ENCODE measurements at places on chromosomes 2 and 18.

GRCh38 chr2:118925476-118925875 is 16.5 kb upstream of the MARCO start:
- DNase-seq = no peak

GRCh38 chr2:98757904-98758421 is 27.0 kb upstream of the MGAT4A start:
- peak; percentile 36 for DNase-seq

DNA sequence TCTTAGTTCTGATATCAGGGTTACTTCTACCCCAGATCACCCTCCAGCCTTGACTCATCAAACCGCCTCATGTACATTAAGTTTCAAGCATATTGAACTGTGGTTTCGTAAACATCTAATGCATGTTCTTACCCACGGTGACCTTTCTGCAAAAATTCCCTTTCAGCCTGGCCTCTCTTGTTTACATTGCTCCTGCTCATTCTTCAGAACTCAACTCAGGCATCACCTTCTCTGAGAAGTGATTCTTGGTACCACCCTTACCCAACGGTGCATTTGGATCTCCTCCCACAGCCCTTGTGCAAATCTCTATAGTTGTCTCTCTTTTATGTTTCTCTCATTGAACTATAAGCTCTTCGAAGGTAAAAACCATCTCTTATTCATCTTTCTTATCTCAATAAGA is 503.1 kb upstream of the PKDCC start:
- DNase-seq = no peak

GRCh38 chr18:55587418-55588110 is 428 bp downstream of the TCF4 start:
- DNase-seq = no peak

GRCh38 chr2:39243469-39244123 is at the start of gene CDKL4:
CDKL4 (minus strand) TSS chr2:39243970.
- DNase-seq = no peak

GRCh38 chr2:182186132-182186735 is 200.6 kb downstream of the PPP1R1C start:
- DNase-seq = no peak

GRCh38 chr2:206230060-206230762 is 44.3 kb upstream of the ZDBF2 start:
- DNase-seq = no peak

GRCh38 chr2:157244691-157245090 is 12.8 kb upstream of the GALNT5 start:
- no peak for DNase-seq

DNA sequence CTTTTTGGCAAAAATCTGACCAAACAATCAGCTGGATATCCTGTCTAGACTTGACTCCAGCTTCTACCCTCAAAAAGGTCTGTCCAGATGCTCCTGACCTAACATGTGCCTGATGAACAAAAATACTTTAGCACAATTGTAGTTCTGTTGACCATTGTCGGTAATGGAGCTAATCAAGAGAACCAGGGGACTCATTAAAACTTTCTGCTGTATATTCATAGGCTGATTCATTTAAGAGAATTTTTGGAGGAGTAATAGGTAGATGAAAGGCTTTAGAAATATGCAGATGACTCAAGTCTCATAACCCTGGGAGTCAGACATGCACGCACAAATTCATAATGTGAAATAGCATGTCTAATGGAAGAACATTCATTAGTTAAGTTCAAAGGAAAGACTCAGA is 514.2 kb downstream of the TXNL1 start:
- DNase-seq = no peak

DNA sequence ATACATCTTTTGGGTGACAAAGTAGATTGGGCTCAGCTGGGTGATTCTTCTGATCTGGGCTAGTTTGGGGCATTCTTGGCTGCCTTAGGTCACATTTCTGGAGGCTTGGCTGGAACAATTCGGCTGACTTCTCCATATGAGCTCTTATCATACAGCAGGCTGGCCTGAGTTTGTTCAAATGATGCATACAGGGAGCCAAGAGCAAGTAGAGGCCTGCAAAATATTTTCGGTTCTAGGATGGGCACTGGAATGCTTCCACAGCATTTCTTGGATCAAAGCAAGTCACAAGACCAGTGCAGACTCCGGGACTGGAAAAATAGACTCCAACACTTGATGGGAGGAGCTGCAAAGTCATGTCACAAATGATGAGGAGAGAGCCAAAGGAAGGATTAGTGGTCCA is 98.4 kb downstream of the SCG2 start:
- DNase-seq = no peak

- no peak for DNase-seq
These were observed 5.0 kb upstream of the TMEM178A start for GRCh38 chr2:39660612-39661236.

- no peak for DNase-seq
These were observed 45.4 kb downstream of the ST8SIA5 start for GRCh38 chr18:46711444-46711863.

DNA sequence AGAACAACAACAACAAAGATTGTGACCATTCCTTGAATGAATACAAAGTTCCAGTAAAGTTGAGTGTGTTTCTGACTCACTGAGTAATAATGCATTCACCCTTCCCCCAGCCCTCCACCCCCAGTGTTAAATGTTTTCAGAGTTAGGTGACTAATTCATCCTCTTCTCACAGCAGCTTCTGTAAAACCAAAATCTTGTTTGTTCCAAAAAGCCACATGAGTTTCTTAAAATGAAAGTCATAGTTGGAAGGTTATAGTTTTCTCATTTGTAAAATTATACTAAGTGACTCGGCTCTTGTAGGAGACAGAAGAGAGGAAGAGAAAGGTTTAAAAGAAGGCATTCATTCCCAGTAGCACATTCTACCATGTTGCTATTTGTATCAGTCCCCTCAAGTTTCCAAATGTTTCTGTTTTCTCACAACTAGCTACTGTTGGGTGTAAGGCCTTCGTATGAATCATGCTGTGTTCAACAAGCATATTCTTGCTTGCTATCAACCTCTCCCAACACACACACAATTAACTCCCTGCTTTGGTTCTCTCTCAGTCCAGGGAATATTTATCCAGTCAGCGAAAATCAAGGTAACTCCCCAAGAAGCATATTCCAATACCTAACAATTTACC is 75.3 kb downstream of the MBD2 start:
- no peak for DNase-seq

- no peak for DNase-seq
These were observed 251.6 kb downstream of the NUP35 start for GRCh38 chr2:183375821-183376220.

Data from anterior cingulate cortex (tissue), 58 donors.